ENCODE measurements at places on chromosomes 2 and 18.

DNA sequence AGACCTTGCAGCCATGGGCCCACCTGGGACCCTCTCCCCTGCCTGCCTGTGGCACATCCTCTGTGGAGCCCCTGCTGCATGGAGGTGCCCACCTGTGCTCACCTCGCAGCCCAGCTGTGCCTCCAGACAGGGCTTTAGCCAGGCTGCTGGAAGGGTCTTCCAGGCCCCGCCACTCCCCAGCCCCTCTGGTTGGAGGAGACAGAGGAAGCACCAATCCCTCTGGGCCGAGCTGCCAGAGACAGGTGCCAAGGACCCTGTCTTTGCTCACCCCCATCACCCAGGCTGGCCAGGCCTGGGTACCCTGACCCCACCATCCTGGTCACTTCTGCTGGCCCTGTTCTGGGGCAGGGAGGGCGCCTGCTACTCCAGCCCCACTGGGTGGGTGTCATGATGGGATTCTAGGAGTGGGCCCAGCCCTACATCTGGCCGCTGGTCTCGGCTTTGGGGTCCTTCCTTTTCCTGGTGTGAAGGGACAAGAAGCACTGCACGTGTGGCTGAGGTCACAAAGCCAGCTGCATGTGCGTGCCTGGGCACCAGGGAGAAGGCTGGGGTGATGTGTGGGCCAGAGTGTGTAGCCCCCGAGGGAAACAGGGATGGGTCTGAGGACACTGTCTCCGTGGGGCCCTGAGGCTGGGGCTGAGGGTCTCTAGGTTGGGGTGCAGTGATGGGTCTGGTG lies 9.3 kb upstream of the NEU4 start:
- DNase-seq, result no peak

- DNase-seq, result no peak
These were observed 107.6 kb downstream of the SMAD7 start for GRCh38 chr18:48843162-48843561.

DNA sequence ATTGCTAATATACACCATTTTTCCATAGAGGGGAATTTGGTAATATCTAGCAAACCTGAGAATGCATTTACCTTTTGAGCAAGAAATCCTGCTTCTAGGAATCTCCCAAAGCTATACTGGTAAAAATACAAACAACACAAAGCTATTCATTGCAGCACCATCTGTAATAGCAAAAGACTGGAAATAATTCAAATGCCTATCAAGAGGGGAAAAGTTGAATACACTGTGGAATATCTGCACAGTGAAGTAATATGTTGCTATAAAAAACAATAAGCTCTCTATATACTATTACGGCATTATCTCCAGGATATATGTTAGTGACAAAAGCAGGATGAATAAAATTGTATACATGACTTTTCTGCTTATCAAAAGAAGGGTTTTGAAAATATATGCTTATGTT lies 112.3 kb upstream of the CHAC2 start:
- DNase-seq, result no peak

GRCh38 chr2:38146907-38147307 lies 71.0 kb upstream of the CYP1B1 start:
- no peak for DNase-seq

DNA sequence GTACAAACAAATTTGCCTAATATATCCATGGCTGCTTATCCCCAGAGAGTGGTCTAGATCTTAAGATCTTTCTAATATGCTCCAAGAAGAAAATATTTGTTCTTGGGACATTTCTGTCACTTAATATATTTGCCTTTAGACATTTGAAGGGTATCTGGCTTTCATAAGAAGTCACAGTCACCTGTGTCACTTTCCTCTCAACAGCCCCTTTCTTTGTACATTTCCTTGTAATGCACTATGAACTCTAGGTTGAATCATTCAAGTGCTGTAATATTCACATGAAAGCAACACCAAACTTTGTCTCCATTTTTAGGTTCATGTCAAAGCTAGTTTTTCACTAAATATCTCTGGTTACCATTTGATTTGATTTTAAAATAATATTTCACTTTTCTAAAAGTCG lies 41.4 kb upstream of the NABP1 start:
- DNase-seq, result no peak

DNA sequence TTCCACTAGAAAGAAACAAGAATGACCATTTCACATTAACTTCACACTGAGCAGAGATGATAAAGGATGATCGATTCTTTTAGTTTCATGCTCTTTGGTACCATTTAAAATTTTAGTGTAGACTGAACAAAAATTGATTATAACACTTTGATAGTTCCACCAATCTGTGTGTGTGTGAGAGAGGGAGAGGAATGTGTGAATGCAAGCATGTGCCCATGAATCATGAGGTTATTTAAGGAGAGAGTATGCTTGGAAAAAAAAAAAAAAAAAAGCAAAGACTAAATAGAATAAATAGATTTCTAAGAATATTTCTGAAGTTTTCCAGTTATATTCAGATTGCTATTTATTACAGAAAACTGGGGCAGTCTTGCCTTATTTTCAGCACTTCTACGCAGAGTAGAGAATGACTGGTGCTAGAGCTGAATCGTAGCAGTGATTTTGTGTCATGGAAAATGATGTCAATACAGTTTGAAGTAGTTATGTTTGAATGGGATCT lies 900.8 kb downstream of the SLC4A3 start:
- no peak for DNase-seq

DNA sequence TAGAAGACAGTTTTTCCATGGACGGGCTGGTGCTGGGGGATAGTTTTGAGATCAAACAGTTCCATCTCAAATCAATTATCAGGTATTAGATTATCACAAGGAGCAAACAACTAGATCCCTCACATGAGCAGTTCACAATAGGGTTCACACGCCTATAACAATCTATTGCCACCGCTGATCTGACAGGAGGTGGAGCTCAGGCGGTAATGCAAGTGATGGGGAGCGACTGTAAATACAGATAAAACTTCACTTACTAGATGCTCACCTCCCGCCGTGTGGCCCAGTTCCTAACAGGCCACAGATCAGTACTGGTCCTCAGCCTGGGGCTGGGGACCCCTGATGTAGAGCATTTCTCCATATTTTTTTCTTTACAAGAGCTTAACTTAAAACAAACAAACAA lies 203.6 kb downstream of the CDH7 start:
- DNase-seq, result no peak

- no peak for DNase-seq
These were observed 458.6 kb upstream of the CDH2 start for GRCh38 chr18:28635530-28635929.

DNA sequence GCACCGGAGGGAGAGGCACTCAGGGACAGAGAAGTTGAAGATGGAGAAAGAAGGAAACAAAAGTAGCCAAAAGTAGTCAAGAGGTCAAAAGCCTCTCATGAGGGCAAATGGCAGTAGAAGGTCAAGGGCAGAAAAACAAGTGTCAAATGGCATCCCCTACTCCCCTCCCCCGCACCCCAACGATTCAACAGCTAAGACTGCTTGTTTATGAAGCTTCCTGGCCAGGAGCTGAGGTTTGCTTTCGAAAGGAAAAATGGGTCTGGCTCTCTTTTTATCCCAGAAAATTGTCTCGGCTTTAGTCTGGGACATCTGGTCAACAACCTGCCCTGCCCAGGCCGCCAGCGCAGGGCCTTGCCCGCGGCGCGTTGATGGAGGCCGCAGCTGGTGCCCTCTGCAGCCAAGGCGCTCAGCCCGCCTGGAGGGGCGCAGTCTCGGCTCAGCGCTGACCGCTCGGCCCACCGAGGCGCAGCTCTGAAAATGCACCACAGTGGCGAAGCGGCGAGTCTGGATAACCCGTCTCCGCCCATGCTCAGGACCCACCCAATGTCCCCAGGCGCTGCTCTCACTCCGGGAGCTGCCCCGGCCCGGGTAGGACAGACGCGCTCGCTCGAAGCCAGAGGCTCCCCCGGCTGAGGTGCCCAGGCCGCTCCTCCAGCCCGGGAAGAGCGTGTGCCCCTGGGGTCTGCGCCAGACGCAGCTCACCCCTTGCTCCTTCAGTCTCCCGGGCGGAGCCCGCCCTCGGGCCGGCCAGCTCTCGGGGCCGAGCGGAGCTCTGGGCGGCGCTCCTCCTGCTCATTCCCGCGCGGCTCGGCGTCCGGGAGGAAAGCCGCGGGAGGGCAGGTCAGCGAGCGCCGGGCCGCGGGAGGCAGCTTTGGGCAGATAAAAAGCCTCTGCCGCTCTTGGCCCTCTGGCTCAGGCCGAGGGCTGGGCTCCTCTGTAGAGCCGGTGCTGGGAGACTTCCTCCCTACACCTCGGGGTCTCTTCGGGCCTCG lies 1.8 kb upstream of the TBR1 start:
- DNase-seq, result peak; percentile 54

GRCh38 chr2:233429175-233429897 lies 75.0 kb downstream of the DGKD start:
- no peak for DNase-seq

DNA sequence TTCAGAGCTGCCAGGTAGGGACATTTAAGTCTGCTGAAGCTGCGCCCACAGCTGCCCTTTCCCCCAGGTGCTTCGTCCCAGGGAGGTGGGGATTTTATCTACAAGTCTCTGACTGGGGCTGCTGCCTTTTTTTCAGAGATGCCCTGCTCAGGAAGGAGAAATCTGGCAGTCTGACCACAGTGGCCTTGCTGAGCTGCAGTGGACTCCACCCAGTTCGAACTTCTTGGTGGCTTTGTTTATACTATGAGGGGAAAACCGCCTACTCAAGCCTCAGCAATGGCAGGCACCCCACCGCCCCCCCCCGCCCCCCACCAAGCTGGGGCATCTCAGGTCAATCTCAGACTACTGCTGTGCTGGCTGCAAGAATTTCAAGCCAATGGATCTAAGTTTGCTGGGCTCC lies 458.1 kb upstream of the RAB12 start:
- no peak for DNase-seq

DNA sequence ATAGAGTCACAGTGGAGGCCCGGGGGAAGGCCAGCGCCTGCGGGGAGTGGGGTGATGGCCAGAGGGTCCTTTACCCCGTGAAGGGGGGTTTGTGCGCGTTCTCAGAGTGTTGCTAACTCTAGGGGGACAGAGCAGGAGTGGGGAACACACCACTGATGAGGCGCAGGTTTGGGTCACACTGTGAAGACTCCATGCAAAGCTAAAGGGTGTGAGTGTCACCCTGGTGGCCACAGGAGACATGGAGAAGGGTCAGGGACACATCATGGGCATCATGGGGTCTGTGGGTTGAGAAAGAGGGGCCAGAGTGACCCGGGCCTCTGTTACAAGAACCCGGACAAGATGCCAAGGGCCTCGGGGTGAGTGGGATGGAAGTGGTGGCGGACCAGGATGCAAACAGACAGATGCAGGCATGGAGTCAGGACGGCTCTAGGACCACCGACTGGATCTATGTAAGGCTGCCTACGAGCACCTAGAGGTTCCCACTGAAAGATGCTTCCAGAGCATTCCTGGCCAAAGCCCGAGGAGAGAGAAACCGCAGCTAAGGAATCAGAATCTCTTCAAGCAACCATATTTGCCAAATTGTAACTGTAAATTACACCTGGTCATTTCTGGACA lies 84.3 kb downstream of the PXDN start:
- peak; percentile 17 for DNase-seq

GRCh38 chr2:241689306-241689705 lies 2.7 kb upstream of the DTYMK start:
- no peak for DNase-seq

DNA sequence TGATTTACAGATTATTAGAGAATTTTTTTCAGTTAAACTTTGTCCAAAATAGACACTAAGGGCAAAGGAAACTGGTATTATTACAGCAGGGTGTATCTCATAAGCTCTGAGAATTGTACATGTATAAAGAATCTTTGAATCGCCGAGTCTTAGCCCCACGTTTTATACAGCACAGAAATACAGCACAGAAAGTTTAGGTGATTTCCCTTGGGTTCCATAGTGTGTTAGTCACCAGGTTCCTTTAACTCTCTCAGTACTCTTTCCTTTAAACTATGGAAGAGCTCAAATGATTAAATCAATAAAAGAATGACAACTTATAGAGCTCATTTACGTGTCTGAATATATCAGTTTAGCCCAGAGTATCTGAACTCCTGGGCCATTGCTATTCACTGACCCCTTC lies 256.8 kb downstream of the NEDD4L start:
- no peak for DNase-seq

DNA sequence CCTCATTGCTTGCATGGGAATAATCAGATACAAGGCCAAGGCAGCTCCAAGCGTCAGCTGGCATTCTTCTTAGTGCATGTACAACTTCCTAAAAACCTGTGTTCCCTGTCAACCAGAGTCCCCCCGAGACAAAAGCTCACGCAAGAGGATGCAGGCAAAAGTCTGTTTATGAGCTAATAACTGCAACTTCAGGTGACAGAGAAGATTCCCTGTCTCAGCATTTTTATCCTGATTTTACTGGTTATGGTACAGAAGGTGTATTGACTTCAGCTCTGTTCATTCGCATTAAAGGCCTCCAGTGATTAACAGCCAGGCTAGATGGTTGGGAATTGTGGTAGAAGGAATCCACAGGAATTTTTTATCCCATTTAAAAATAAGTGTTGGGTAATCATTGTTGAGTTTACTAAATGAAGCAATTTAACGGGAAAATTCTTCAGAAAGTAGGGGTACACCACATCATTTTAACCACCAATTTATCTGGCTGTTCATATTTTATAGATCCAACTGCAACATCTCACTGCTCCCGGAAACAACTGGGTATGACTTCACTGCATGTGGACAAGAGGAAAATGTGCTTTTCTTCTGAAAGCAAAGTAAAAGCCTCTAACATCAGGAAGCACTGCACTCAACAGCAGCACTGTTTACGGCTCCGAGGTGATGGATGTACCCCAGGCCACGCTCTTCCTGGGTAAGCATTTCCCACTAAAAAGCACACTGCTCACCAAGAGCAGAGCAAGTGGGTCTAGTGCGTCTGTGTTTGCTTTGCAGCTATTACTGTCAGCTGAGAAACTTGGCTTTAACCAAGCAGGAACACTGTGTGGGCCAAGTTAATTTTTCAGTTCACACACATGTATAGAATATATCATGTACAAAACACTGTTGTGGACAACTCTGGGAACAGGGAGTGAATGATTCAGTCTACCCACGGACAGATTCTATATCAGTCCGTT lies 31.9 kb downstream of the CCBE1 start:
- no peak for DNase-seq

- no peak for DNase-seq
These were observed 114.7 kb upstream of the CAVIN2 start for GRCh38 chr2:191961556-191961955.

DNA sequence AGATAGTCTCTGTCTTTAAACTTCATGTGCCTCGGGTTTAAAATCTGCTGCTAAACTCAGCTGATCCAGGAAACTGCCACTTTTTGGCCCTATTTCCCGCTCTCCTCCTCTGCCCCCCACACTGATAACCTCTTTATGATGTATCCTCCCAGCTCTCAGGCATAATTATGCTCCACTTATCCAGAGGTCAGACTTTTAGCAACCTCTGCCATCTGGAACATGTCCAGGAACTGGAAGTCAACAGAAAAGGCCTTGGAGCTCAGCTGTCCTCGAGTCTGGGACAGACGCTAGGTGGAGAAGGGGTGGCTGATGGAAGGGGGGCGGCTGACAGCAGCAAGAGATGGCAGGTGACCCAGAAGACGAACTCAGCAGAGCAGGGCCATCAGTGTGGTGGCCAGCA lies 41.2 kb downstream of the ASAP2 start:
- no peak for DNase-seq

- DNase-seq, result no peak
These were observed 16.6 kb downstream of the MALT1 start for GRCh38 chr18:58687871-58688308.

- DNase-seq, result no peak
These were observed 391.5 kb upstream of the KCNJ3 start for GRCh38 chr2:154307007-154307406.

Data from Right ventricle myocardium superior (tissue), 1 donor.